ENCODE measurements at places on chromosomes 12 and 14.
A peak's percentile ranks its signal among the peaks of the same experiment; 100 is the strongest.

GRCh38 chr12:80364056-80364455 is 80.0 kb upstream of the PTPRQ start:
- no peak for DNase-seq

DNA sequence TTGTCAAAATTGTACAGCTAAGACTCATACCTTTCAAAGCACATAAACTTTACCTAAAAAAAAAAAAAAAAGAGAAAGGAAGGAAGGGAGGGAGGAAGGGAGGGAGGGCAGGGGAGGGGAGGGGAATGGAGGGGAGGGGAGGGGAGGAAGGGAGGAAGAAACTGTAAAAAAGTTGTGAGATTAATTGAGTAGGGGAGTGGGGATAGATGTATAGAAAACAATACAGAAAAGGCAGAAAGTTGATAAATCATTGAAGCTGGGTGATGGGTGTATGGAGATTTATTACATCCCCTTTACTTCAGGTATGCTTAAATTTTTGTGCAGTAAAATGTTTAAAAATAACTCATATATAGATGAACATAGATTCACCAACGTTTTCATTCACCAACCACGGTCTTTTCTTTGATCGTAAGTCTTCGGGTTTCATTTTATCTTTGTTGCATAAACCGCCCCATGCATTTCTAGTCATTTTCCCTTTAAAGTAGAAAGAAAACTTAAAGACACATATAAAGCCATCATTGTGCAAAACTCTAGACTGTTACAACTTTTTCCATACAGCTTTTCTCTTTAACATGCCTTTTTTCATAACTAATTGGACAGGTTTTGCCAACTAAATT is 191.2 kb upstream of the KRR1 start:
- no peak for DNase-seq

DNA sequence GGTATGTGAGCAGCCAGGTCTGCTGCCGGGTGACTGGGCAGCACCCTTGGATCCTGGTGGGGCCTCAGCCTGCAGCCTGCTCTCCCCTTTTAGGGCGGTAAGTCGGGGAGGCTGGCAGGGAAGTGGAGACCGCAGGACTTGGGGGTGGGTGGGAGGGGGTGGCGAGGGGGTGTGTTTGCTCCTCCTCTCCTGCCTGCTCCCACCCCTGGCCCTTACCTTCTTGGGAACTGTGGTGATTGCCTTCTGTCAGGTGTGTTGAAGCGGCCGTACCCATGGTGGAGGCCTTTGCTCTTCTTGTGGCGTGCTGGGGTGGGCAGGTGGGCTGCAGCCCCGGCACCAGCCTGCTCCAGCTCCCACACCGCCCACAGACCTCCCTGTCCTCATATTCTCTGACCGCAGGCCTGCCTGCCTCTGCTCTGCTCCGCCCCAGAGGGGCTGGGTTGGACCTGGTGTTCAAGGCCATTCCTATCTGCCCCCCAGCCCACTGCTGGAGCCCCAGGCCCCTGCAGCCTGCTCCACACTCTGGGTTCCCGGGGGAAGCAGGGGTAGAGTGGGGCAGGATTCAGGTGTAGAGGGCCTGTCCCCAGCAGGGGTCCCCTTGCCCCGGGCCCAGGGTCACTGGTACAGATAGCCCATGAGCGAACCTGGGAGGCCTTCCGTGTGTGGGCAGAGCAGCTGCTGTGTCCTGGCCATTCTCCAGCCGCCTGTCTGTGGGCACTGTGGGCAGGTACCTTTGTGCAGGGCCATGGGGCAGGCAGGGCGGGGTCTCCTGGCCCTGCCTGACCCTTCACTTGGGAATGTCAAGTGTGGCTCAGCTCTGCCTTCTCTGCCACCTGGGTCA is 5.2 kb downstream of the TEDC1 start:
- DNase-seq, result no peak

DNA sequence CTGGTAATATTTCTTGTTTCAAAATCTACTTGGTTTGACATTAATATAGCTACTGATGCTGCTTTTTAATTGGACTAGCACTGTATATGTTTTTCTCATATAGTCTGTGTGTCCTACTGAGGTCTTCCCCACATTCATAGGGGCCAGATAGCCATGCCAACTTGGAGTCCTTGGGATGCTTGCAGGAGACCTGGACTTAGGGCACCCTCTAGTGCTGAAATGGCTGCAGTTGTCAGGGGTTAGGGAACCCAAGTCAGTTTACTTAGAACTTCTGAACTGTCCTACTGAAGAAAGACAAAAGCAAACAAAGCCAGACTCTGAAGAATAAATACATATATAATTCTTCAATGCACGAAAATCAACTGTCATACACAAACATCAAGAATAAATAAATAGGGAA is 279.9 kb upstream of the SYT1 start:
- DNase-seq, result no peak

- no peak for DNase-seq
Observed at GRCh38 chr12:119665164-119665929, 2.6 kb upstream of the PRKAB1 start.

GRCh38 chr14:70919774-70920173 is 12.5 kb downstream of the PCNX1 start:
- DNase-seq, result no peak

DNA sequence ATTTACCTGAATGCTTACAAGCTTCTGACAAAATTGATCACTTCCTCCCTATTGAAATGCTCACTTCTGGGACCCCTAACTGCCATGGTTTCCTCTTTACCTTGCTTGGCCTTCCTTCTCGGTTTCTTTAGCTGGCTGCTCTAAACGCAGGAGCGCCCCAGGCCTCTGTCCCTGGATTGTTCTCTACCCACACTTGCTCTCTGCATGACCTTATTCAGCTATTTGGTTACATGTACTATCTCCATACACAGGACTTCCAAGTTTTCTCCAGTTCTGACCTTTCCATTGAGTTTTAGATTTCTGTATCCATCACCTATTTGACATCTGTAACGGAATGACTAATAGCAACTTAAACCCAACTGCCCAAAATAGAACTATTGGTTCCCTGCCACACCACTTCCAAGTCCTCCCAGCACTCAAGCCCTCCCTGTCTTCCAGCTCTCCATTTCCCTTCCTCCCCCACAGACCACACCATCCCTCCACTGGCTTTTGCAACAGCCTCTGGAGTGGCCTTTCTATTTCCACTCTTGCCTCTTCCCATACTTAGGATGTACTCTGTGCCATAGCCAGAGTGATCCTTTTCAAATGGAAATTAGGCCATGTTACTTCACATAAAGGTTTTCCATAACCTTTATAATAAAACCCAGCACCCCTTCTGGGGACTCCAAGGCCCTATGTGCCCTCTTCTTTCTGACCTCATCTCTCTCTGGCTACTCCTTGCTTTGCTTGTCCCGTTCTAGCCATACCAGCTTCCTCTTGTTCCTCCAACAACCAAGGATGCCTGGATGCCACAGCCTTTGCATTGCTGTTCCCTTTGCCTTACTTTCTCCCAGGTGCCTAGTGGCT is 202.2 kb downstream of the AEBP2 start:
- no peak for DNase-seq

GRCh38 chr12:111532751-111533150 is 66.4 kb downstream of the ATXN2 start:
- DNase-seq, result no peak

GRCh38 chr14:39469094-39469710 is 37.0 kb upstream of the FBXO33 start:
- DNase-seq, result no peak

DNA sequence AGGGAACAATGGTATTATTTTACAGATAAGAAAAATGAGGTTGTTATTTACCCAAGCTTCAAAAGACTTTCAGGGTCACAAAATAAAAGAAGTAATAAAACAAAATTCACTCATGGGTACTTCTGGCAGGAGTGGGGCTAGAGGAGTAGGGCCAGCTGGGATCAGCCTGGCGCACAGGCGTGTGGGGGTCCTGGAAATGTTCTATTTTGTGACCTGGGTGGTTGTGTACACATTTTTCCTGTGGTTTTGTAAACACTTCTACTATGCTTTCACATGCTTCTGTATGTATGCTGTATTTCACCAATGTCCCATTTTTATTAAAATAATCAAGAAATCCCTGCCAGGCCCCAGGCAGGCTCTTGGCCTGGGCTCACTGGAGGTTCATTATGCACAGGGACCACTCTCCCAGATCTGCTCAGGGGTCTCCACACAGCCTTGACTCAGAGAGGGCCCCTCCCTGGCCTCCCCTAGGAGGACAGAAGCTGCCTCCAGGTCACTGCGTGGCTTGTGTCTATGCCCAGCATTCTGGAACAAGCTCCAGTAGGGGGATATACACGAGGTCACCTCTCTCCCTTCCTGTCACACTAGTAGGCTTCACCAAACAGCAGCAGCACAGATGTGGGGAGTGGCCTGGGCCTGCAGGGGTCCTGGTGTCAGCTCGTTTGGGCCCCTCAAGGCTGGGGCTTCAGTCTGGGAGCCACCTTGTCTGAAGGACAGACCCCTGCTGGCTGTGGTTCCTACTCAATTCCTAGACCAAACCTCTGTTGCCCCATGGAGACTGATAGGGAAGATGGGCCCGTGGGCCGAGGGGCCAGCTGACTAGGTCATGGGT is 37.8 kb downstream of the ANAPC7 start:
- DNase-seq, result no peak

GRCh38 chr12:108822497-108823205 is 34.7 kb downstream of the SSH1 start:
- DNase-seq, result peak; percentile 62

GRCh38 chr12:18754124-18754707 is 16.3 kb downstream of the CAPZA3 start:
- no peak for DNase-seq

DNA sequence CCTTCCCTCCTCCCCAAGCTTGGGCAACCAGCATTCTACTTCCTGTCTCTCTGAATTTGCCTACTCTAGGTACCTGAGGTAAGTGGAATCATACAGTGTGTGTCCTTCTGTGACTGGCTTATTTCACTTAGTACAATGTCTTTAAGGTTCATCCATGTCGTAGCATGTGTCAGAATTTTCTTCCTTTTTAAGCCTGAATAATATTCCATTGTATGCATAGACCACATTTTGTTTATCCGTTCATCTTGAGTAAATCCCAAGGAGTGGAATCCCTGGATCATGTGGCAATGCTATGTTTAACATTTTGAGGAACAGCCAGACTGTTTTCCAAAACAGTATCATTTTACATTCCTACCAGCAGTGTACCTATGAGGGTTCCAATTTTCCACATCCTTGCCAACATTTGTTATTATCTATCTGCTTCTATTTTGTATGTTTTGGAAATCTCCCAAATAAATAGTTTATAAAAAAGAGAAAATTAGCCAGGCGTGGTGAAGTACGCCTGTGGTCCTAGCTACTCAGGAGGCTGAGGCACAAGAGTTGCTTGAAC is 12.4 kb downstream of the HSP90AA1 start:
- DNase-seq, result no peak

- DNase-seq, result peak; percentile 42
Observed at GRCh38 chr14:35336494-35337268, 44.5 kb downstream of the PSMA6 start.

DNA sequence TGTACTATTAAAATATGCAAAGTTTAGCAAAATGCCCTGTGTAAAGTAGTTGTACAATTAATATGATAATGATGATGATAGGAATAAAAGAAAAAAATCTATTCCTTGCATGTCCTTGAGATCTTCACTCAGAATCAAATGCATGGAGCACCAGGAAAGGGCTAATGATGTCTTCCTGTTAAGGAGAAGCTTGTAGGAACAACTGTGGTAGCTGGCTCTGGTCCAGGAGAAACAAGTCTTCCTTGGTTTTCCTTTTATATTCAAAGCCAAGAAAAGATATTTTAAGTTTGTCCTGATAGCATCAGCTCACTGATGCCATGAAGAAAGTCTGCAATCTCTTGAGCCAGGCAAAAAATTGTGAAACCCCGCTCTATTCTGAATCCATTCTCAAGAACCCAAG is 138.9 kb downstream of the PIK3C2G start:
- no peak for DNase-seq

DNA sequence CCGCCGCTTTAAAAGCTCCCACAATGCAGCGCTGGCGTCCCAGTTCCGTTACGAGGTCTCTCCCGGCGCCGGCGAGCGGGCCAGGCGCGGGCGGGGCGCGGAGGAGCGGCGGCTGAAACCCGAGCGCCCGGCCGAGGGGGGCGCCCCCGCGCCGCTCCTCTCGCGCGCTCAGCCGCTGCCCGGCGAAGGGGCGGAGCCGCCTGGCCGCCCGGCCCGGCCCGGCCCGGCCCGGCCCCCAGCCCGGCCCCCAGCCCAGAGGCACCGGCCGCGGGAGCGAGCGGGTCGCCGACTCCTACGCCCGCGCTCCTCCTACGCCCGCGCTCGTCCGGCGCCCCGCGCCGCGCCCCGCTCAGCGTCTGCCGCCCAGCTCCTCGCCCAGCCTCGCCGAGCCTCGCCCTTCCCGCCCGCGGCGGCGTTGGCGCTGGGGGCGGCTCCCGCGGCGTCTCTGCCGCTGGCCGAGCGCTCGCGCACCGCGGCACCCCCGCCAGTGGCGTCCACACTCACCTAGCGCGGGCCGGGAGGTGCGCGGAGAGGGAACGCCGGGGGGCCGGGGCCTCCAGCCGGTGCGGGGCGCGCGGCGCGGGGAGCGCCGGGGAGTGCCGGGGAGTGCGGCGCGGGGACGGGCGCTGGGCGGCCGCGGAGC is at the start of gene RASSF8:
RASSF8 (plus strand) TSS at position 255 of the 643 bp plus-strand sequence. CDS start 96,662 bp downstream, outside the sequence.
- peak; percentile 94 for DNase-seq

DNA sequence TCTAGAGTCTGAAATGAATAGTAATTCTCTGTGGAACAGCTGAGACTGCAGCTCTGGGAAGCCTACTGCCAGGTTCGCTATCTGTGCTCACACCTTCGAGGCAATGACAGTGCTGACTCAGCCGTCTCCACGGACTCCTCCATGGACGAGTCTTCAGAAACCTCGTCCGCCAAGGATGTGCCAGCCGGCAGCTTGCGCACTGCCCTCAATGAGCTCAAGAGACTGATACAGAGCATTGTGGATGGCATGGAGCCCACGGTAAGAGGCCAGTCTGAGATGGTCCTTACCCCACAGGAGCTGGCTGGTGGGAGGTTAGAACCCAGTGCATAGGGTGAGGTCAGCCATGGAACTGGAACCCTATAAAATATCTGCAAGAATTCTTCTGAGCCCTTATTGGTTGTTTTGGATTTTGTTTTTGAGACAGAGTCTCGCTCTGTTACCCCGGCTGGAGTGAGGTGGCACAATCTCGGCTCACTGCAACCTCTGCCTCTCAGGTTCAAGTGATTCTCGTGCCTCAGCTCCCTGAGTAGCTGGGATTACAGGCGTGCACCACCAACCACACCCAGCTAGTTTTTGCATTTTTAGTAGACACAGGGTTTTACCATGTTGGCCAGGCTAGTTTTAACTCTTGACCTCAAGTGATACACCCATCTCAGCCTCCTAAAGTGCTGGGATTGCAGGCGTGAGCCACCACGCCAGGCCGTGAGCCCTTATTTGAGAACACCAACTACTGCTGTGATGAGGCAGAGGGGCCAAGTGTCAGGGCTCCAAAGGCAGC is 43.9 kb downstream of the RAB35 start:
- no peak for DNase-seq

GRCh38 chr12:46944771-46945170 is 119.0 kb upstream of the SLC38A4 start:
- no peak for DNase-seq

GRCh38 chr12:15050659-15051058 is 77.8 kb downstream of the PDE6H start:
- no peak for DNase-seq

All from SK-N-SH (cell line).